ENCODE measurements at places on chromosomes 12 and 14.

GRCh38 chr12:66786531-66787308, 107.8 kb upstream of the GRIP1 start:
- no peak for DNase-seq

GRCh38 chr12:125282921-125283320, 217.7 kb downstream of the AACS start:
- DNase-seq = no peak

- DNase-seq = no peak
These were observed 62.2 kb downstream of the CKB start for GRCh38 chr14:103460415-103460814.

DNA sequence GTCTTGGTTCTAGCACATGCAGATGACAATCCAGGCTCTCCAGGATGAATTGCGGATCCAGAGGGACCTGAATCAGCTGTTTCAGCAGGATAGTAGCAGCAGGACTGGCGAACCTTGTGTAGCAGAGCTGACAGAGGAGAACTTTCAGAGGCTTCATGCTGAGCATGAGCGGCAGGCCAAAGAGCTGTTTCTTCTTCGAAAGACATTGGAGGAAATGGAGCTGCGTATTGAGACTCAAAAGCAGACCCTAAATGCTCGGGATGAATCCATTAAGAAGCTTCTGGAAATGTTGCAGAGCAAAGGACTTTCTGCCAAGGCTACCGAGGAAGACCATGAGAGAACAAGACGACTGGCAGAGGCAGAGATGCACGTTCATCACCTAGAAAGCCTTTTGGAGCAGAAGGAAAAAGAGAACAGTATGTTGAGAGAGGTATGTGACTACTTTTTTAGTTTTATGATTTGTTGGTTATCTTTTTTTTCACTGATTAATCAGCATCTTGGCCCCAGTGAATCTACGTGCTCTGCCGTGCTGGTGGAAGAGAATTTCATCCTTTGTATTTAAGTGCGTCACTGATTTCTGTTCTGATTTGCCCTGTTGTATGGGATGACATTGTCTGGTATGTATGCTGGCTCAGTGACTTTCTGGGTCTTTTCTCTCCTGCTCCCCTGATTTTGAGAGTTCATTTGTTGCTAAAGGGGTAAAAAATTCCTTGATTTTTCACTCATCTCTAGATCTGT, 92.3 kb downstream of the ERC1 start:
- DNase-seq = no peak

DNA sequence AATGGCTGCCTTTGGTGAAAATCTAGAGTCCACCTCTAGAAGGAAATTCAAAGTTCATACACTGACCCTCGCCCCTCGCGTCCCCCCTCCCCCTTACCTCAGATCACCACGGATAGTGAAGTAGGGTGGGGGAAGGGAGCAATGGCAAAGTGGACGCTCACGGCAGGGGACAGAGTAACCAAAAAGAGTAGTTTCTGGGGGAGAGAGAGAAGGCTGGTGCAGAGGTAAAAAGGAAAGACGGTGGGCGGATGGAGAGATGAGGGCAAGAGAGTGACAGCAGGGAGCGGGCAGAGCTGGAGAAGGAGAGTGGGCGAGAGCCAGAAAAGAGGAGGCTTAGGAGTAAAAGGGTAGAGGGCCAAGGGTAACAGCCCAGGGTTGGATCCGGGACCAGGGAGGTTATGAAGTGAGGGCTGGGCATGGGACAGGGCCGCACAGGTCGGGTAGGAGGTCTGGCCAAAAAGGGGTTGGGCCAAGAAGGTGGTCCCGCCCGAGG, 423 bp downstream of the ALDH6A1 start:
- no peak for DNase-seq

- DNase-seq = no peak
These were observed 157.5 kb downstream of the FLRT2 start for GRCh38 chr14:85687456-85687855.

DNA sequence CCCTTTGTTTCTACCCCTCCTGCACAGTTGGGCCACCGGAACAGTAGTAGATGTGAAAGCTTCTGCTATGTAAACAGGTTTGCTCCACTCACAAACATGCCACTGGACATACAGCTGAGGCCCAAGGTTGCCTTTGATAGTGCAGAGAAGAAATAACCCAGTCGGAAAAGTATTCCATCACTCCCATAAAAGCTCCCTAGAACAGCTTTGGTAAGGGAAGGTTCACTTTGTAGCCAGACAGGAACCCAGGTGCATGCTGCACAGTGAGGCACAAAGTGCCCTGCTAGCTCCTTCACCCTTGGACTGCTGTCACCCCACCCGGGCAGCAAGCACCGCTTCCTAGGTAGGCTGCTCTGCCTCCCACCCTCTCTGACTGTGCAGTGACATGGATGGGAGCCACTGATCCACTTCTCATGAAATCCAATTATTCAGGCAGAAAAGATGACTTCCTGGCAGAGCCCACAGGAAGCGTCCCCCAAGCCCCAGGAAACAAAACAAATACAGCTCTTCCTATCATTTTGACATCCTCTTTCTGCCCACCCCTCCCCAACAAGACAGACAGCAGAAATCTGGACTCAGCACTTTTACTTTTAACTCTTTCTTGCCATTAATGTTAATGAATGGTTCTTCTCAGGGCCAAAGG, 100.2 kb downstream of the SRGAP1 start:
- no peak for DNase-seq

GRCh38 chr12:50186681-50187080, 19.5 kb upstream of the CERS5 start:
- no peak for DNase-seq

GRCh38 chr12:52521175-52521567, 977 bp upstream of the KRT5 start:
- DNase-seq = no peak

DNA sequence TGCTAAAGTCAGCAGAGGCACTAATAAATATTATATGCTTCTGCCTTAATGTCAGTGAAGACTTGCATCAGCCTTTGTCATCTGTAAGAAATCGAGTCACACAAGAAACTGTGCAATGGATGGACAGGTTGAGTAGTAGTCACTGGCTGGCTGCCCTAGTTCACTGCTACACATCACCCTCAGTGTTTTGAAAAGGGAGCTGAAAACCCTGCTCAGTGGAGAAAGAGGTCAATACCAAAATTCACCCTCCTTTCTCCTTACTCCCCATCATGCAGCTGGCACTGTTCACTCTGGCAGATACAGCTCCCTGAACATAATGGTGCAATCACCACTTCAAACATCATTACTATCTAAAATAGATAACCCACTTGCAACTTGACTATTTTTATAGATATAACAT, 6.6 kb downstream of the ANKS1B start:
- no peak for DNase-seq

DNA sequence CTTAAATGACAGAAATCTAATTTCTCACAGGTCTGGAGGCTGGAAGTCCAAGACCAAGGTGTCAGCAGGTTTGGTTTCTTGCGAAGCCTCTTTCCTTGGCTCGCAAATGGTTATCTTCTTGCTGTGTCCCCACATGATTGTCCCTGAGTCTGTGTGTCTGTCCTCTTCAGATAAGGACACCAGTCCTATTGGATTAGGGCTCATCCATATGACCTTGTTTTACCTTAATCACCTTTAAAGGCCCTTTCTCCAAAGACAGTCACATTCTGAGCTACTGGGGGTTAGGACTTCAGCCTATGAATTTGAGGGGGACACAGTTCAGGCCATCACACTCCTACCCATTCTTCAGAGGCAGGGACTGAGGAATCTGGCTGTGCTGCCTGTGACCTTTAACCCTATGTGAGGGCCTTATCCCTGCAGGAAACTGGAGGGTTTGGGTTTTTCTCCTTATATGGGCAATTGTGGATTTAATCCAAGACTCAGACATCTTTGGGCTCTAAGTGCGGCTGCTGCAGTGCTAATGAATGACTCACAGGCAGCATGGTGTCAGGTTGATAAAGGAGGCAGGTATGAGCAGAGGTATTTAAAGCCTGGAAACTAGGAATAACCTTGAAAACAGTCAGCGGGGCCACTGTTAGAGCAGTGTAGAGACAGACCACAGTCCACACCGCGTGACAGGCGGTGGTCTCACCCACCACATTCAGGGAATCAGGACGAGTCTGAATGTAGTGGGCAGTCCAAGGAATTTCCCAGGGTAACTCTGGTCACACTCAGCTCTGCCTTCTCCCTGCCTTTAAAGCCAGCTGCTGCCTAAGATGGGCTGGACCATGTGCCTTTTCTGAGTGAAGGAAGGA, 10.2 kb downstream of the TPCN1 start:
- DNase-seq = peak; percentile 51

DNA sequence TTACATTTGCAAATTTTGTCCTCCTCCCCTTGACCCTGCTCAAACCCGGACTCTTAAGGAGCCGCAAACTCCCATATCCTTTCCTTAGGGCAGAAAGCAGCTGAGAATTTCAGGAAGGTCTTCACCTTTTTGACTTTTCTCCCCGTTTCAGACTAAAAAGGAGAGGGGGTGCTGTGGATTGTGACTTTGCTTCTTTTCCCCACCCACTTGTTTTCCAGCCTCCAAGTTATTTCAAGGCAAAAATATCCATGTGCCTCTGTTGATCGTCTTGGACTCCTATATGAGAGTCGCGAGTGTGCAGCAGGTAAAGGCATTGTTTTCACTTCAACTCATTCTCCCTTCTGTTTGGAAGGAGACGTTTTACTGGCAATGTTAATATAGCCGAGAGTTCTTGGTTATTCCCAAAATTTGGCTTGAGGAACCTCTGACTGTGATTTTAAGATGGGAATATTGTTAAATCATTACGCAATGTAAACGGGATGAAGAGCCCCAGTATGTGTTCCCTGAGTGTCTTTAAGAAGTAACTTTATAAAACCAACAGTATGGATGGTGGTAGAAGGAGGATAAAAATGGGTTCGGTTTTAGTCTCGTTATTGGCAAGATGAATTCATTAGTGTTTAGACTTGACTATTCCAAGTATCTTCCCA, 663 bp downstream of the LRRK2 start:
- DNase-seq = no peak

- DNase-seq = no peak
These were observed 165.7 kb downstream of the FBXL14 start for GRCh38 chr12:1428671-1429070.

DNA sequence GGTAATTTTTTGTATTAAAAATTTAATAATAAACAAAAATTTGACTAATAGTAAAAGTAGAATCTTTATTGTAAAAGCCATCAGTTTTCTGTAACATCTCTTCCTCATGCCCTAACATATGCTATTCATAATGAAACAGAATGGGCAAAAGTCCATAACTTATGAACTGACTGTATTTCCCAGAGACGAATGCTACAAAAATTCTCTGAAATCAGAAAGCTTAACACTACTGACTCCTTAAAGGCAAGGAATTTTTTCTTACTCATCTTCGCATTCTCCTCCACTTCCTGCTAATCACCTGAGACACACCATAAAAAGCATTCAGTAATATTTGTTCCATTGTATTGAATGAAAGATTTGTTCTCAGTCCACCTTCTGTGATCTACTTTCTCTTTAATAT, 17.6 kb downstream of the MON2 start:
- no peak for DNase-seq

DNA sequence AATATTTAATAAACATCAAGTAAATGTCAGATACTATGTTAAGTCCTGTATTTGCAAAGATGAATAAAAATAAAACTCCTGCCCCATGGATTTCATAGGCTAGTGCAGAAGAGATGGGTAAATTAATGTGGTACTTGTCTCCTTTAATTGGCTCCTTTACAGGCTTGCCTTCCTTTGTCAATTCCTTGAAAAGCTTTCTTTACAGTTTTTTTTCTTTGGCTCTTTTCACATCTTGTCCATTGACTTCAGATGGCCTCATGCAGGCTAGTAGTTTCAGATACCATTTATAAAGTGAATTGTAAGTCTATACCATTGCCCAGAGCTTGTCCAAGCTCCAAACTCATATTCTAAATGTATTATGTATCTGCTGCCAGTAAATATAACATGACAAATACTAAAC, 128.7 kb upstream of the GARIN2 start:
- DNase-seq = no peak

- DNase-seq = no peak
These were observed at the start of gene PIANP for GRCh38 chr12:6700646-6701051. Gene PIANP, minus strand, starts transcription at chr12:6700815. Its CDS starts 2,754 bp downstream, at chr12:6698061.

GRCh38 chr14:88005978-88006851, 1.3 kb downstream of the GPR65 start:
- peak; percentile 13 for DNase-seq

GRCh38 chr12:120230974-120231315, 30.0 kb upstream of the RPLP0 start:
- DNase-seq = no peak

GRCh38 chr12:108612788-108613282, 15.0 kb upstream of the TMEM119 start:
- no peak for DNase-seq

DNA sequence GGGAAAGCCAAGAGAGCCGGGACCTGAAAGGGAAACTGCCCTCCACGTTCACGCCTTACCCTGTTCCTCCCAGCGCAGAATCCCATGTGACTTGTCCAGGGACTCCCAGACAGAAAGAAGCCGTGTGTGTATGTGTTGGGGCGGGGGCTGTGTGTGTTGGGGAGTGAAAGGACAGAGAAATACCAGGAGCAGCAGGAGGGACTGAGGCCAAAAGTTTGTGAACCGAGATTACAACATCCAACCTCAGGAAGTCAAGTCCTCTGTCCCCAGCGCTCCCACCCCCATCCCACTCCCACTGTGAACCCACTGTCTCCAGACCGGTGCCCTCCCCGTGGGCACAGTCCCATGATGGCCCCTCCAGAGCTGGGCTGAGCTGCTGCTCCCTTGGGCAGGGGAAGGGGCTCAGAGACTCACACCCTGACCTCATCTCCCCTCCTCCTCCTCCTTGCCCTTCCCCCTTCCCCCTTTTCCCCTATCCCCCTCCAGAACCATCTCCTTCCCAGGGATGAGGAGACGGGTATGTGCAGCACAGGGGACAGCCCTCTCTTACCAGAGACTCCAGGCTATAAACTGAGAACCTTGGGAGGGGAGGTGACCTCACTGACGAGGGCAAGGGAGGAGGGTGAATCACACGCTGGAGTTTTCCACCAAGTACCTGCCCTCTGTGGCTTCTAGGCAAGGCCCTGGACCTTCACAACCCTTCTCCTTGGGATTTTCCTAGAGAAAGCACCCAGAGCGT, at the start of gene SLC6A12:
Gene SLC6A12 (minus strand): TSS at position 155 of the 739 bp plus-strand sequence. CDS start 4,171 bp downstream, outside the sequence.
- DNase-seq = no peak

GRCh38 chr14:65866448-65866847, 453.9 kb downstream of the FUT8 start:
- no peak for DNase-seq

DNA sequence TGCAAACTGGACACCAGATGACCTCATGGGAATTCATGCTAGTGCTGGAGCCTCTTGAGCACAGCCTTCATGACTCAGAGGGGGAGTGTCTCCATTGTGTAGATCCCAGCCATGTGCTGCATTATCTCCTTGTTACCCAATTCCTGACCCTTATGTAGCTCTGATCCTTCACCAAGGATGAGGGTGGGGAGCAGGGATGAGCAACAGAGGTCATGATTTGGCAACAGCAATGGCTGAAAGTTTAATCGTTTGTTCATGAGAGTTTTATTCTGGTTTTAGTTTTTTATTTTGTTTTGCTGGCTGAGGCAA, 9.5 kb upstream of the BDKRB1 start:
- DNase-seq = no peak
